ENCODE measurements at places on chromosomes 12 and 14.

DNA sequence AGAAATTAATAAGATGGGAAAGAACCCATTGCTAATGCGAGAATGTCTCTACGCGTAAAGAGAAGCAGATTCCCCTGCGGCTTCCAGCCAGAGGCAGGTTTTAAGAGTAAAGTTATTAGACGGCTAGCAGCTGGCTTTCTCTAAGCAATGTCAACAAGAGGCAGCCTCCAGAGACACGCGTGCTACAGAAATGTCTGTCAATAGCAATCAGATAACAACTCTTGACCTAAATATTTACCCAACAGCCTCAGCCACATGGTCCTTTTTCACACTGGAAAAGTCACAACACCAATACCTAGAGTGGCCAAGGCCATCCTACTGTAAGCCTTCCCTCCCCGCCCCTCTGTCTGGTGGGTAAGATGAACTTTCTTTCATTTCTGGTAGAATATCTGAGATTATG lies 146.0 kb upstream of the SFSWAP start:
- H3K4me3 ChIP-seq = no peak overlapping the region
- H3K4me1 ChIP-seq = no peaks in the 10 kb centered on the region
- no peaks in the 10 kb centered on the region for H3K36me3 ChIP-seq

DNA sequence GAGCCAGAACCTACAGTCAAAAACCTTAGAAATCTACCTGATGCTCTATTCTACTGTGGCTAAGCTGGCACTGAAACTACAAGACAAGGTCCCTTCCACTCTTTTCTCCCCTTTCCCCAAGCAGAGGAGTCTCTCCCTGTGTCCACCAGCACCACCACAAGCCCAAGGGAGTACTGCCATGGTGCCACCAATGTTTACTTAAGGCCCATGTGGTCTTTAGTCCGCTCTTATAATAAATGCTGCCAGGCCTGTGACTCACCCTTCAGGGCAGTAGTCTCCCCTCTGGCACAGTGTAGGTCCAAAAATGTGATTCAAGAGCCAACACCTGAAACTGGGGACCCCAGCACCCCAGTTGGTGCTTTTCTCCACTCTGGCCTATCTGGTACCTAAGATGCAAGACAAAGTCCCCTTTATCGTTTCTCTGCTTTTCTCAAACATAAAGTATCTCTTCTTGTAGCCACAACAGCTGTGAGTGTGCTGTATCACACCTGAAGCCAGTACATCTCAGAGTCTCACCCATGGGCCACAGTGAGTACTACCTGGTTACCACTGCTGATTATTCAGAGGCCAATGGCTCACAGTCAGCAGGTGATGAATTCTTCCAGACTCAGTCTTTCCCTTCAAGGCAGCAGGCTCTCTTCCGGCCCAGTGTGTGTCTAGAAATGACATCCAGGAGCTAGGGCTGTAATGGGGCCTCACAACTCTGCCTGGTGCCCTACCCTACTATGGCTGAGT lies 29.3 kb downstream of the SLC38A2 start:
- no peak overlapping the region for H3K4me3 ChIP-seq
- H3K36me3 ChIP-seq = no peaks in the 10 kb centered on the region
- no peaks in the 10 kb centered on the region for H3K4me1 ChIP-seq
- no peak overlapping the region for H3K27ac ChIP-seq
- no peak for DNase-seq

DNA sequence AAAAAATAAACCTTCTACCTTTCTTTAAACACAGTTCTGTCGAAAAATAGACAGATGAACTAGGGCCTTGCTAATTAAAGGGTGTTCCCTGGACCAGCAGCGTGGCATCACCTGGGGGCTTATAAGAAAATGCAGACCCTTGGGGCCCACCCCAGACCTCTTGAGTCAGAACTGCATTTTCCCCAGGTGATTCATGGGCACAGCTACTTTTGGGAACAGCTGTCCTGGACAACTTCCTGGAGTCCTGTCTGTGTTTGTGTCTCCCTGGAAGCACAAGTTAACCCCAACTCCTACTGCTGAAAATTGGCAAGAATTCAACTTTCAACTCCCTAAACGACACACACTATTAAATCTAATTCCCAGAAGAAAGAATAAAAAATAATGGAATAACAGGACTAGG lies 17.8 kb downstream of the FBLN5 start:
- H3K4me3 ChIP-seq = no peak overlapping the region
- H3K4me1 ChIP-seq = peaks cover 35% of the 10 kb centered on the region
- DNase-seq = no peak

DNA sequence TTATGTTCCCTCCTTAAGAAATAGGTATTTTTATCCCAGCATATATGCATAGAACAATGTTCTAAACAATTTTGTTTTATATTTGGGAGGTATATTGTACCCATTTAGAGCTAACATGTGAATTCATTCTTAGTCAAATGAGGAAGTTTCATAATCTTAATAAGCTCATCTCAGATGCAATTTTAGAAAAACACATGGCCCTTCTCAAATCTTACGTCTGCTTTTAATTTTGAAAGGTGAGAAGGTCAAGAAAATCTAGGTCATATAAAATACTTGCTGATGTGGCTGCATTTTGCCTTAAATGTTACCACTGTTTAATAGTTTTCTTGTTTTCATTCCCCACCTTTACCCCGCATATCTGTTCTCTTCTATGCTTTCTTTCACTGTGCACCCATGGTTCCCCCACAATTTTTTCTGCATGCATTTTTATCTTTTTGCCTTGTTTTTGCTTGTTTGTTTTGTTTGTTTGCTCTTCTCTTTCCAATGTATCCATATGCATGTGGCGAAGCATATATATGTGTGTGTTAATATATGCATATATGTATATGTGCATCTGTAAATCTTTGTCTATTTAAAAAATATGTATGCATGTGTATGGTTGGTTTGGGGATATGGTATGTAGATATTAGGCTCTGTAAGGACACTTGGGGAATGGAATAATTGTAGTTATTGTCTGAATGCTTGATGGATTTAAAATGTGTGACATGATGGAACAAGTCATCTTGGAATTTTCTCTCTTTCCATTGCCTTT lies 317.1 kb downstream of the BCAT1 start:
- no peak overlapping the region for H3K27ac ChIP-seq
- no peaks in the 10 kb centered on the region for H3K27me3 ChIP-seq
- no peaks in the 10 kb centered on the region for H3K36me3 ChIP-seq
- DNase-seq = no peak

GRCh38 chr14:98955741-98956070 lies 316.3 kb downstream of the BCL11B start:
- H3K27ac ChIP-seq = no peak overlapping the region
- no peaks in the 10 kb centered on the region for H3K36me3 ChIP-seq
- no peak for DNase-seq
- H3K4me3 ChIP-seq = no peak overlapping the region
- H3K4me1 ChIP-seq = peaks cover 10% of the 10 kb centered on the region
- H3K27me3 ChIP-seq = peaks cover 18% of the 10 kb centered on the region

GRCh38 chr12:44510076-44510475 lies 366.0 kb downstream of the NELL2 start:
- H3K4me1 ChIP-seq = peaks cover 10% of the 10 kb centered on the region
- no peak for DNase-seq
- H3K36me3 ChIP-seq = no peaks in the 10 kb centered on the region
- no peak overlapping the region for H3K4me3 ChIP-seq
- no peak overlapping the region for H3K27ac ChIP-seq

DNA sequence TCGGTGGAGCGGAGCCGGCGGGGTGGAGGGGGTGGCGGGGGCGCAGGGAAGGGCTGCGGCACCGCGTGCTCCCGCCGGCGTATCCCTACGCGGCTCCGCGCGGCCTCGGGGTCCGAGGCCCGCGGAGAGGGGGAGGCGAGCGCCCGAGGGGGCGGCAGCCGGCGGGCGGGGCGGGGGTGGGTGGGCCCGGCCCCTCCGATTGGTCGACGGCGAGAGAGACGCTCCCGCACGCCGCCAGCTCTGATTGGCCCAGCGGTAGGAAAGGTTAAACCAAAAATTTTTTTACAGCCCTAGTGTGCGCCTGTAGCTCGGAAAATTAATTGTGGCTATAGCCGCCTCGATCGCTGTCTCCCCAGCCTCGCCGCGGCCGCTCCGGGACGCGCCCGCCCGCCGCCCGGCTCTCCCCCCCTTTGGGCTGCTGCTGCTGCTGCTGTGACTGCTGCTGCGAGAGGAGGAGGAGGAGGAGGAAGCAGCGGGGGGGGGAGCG lies at the start of gene FOXG1:
Gene FOXG1 (plus strand): TSS at position 319 of the 487 bp plus-strand sequence. CDS start 493 bp downstream, outside the sequence.
- H3K27me3 ChIP-seq = peaks cover 91% of the 10 kb centered on the region
- H3K27ac ChIP-seq = peak within 1 kb of the TSS; percentile 13
- peaks cover 7% of the 10 kb centered on the region for H3K4me1 ChIP-seq
- H3K4me3 ChIP-seq = peak within 1 kb of the TSS; percentile 53
- H3K36me3 ChIP-seq = no peaks in the 10 kb centered on the region

DNA sequence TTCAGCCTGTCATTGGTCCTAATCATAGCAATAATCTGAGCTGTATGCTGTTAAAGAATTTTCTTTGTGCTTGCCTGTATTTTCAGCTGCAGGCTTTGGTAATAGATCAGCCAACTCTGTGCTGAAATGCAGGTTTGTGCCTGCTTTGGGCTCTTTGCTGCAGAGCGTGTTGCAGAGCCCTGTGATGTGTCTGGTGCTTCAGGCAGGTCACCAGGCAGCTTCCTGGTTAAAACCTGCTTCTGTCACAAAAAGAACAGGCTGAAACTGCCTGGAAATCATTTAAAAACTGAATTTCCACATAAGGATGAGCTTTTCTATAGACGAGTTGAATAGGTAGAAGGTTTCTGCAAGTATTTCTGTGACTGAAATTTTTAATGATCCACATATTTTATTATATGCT lies 3.1 kb downstream of the DIP2B start:
- H3K27ac ChIP-seq = peak overlapping the region; percentile 94
- no peaks in the 10 kb centered on the region for H3K36me3 ChIP-seq
- peak overlapping the region; percentile 55 for H3K4me3 ChIP-seq
- no peaks in the 10 kb centered on the region for H3K27me3 ChIP-seq

GRCh38 chr12:1645819-1646218 lies 16.8 kb downstream of the WNT5B start:
- H3K36me3 ChIP-seq = peaks cover 5% of the 10 kb centered on the region
- no peak for DNase-seq
- H3K4me3 ChIP-seq = no peak overlapping the region
- H3K27me3 ChIP-seq = peaks cover 4% of the 10 kb centered on the region

GRCh38 chr14:54857830-54858269 lies 44.8 kb downstream of the GCH1 start:
- DNase-seq = no peak
- peaks cover 11% of the 10 kb centered on the region for H3K4me1 ChIP-seq
- no peaks in the 10 kb centered on the region for H3K27me3 ChIP-seq
- H3K27ac ChIP-seq = no peak overlapping the region
- H3K4me3 ChIP-seq = no peak overlapping the region
- no peaks in the 10 kb centered on the region for H3K36me3 ChIP-seq

GRCh38 chr12:120369603-120370342 lies 809 bp upstream of the MSI1 start:
- H3K4me3 ChIP-seq = peak overlapping the region; percentile 80
- peaks cover 3% of the 10 kb centered on the region for H3K36me3 ChIP-seq
- DNase-seq = no peak
- H3K27me3 ChIP-seq = peaks cover 42% of the 10 kb centered on the region

DNA sequence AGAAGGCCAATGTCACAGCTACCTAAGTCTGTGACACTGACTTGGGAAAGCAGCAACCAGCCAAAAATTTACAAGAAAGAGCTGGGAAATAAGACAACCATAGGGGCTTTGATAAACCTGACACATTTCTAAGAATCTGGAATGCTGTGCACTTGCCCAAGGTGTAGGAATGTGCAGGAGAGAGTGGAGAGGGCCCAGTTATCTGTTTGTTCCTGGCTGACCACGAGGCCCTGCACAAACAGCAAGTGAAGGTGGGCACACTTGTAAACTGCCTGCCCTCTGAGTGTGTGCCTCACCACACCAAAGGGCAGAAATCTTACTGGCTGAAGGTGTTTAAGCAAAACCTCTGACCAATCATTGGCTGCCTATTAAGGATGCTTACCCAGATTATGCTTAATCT lies 27.3 kb downstream of the DLK1 start:
- no peak overlapping the region for H3K4me3 ChIP-seq
- no peaks in the 10 kb centered on the region for H3K27me3 ChIP-seq
- DNase-seq = no peak
- H3K27ac ChIP-seq = no peak overlapping the region
- no peaks in the 10 kb centered on the region for H3K4me1 ChIP-seq

GRCh38 chr12:131536337-131536736 lies 174.6 kb upstream of the SFSWAP start:
- no peak overlapping the region for H3K4me3 ChIP-seq
- H3K4me1 ChIP-seq = no peaks in the 10 kb centered on the region
- H3K27me3 ChIP-seq = peaks cover 32% of the 10 kb centered on the region
- no peak overlapping the region for H3K27ac ChIP-seq
- no peaks in the 10 kb centered on the region for H3K36me3 ChIP-seq

DNA sequence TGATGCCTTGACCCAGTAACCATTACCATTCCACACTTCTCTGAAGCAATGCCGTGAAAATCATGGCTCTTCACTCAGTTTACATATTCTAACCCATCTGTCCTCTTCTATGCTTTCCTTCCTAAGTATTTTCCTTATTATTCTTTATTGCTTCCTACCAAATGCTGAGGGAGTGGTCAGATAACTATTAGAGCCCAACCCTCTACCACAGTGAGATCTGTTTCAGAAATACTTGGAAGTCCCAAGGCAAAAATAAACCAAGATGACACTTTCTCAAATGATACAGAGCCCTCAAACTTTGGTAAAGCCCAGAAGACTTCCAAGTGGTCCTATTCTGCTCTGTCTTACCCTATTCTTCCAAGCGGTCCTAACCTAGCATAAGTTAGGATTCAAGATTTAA lies 68.0 kb downstream of the MED13L start:
- no peak overlapping the region for H3K4me3 ChIP-seq
- DNase-seq = no peak
- H3K27ac ChIP-seq = no peak overlapping the region
- no peaks in the 10 kb centered on the region for H3K36me3 ChIP-seq
- peaks cover 21% of the 10 kb centered on the region for H3K4me1 ChIP-seq

- H3K36me3 ChIP-seq = peaks cover 30% of the 10 kb centered on the region
- H3K27me3 ChIP-seq = no peaks in the 10 kb centered on the region
- no peaks in the 10 kb centered on the region for H3K4me1 ChIP-seq
- no peak for DNase-seq
- H3K4me3 ChIP-seq = no peak overlapping the region
Observed at GRCh38 chr14:64098120-64098519, 196.1 kb downstream of the ESR2 start.

DNA sequence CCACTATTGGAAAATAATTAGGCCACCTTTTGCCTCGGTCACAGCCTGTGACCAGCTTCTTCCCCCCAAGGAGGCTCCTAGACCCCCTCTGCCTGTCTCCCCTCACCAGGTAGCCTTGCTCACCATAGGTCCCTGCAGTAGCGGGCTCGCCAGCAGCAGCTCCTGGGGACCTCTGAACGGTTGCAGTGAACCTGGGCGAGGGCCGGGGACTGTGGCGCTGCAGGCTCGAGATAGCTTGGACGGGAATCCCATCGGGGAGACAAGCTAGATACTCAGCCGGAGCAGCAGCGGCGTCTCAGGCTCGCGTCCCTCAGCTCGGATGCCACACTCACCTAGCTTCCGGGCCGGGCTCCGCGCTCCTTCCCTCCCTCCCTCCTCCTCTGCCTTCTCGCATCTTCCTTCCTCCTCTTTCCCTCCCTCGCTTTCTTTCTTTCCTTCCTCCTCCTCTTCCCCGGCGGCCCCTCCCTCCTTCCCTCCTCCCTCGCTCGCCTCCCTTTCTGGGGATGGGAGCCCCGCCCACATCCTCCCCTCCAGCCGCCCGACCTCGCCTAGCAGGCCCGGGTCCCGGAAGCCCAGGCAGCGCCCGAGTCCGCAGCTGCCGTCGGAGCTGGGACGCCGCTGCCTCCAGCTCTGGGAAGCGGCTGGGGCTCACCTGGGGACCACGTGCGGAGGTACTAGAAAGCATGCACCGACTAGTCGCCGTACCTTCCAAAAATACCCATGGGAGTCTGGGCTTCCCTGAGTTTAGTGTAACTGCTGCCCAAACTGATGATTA lies at the start of gene BMP4:
Gene BMP4 (minus strand): TSS at position 399 of the 775 bp plus-strand sequence. CDS start 4,603 bp downstream, outside the sequence.
- H3K4me1 ChIP-seq = peaks cover 36% of the 10 kb centered on the region
- peak within 1 kb of the TSS; percentile 93 for H3K4me3 ChIP-seq
- peak within 1 kb of the TSS; percentile 86 for H3K27ac ChIP-seq
- no peaks in the 10 kb centered on the region for H3K36me3 ChIP-seq
